Aorta (tissue), 5 donors: ENCODE measurements at places on chromosomes 11 and 22. TPM values are rescaled to one million over a fixed set of nuclear protein-coding genes. Genes with fewer than 3 reads are reported as not detected.

PGA3 gene
- not detected for total RNA-seq

ROM1 gene
- 9.0 TPM for total RNA-seq

DNA sequence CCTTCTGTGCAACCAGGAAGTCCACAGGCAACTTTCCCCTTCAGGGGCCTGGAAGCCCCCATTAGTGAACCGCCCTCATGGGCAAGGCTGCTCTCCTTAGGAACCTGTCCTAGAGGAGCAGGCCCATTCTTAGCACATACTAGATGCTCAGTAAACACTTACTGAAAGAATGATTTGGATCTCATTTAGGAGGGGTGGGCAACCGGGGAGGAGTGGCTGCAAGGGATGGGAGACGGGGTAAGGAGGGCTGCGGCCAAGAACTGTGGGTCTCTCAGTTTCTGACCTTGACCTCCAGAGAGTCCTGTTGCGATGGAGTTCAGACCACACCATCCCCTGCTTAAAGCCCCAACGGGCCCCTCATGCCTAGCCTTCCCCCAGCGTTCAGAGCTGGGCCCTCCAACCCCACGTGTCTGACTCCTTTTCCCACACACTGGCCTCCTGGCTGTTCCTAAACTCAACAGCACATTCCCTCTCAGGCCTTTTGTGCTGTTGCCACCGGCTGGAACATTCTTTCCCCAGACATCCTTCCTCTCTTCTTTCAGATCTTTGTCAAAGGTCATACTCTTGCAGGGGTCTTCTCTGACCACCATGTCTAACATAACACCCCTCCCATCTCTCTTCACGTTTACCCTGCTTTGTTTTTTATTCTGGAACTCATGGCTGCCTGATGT lies 20.7 kb upstream of the PICK1 start:
- DNase-seq = no peak

DNA sequence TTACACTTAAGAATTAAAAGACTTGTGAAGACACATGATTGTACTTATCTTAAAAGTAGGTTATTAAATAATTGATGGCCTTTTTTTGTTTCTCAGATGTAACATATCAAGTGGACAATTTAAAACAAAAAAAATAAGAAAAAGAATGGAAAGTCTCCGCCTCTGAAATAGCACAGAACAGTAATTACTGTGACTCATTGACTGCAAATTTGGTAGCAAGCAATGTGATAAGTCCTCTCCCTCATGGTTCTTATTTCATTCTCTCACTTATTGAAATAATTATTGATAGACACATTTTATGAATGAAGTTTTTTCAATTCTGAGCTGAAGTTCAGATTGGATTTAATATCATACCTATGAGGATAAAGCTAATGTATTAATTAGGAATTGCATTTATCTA lies 717.9 kb upstream of the LUZP2 start:
- DNase-seq = no peak

APOL1 gene
- 74.0 TPM for total RNA-seq

DNA sequence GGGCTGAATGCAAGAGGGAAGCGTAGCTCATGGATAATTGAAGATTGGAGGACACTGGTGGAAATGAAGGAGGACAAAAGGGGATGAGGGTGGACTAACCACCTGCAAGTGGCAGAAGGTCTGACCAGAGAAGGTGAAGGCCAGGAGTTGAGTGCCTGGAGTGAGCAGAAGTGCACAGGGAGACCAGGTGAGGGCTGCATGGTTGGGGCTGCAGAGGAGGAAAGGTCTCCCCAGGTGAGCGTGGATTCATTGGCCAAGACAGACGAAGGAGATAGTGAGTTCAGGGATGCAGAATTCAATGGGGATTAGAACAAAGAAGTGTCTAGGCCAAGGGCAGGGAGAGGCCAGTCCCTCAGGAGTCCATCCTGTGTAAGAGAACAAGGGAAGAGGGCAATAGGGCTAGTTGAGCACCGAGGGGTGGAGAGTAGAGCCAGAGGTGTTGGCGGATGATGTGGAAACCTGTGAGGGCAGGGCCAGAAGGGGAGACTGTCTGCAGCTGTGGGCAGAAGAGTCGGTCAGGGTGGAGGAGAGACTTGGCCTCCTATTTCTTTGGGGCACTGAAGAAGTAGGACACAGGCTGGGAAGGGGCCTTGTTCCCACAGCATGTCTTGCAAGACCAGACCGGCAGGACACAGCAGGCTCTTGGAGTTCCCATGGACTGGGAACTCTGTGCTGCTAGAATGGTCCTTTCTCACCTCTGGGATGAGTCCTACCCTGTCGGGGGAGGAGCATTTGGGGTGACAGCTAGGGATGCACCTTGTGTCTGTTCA lies 6.7 kb downstream of the TRIM29 start:
- peak; percentile 51 for DNase-seq

DNA sequence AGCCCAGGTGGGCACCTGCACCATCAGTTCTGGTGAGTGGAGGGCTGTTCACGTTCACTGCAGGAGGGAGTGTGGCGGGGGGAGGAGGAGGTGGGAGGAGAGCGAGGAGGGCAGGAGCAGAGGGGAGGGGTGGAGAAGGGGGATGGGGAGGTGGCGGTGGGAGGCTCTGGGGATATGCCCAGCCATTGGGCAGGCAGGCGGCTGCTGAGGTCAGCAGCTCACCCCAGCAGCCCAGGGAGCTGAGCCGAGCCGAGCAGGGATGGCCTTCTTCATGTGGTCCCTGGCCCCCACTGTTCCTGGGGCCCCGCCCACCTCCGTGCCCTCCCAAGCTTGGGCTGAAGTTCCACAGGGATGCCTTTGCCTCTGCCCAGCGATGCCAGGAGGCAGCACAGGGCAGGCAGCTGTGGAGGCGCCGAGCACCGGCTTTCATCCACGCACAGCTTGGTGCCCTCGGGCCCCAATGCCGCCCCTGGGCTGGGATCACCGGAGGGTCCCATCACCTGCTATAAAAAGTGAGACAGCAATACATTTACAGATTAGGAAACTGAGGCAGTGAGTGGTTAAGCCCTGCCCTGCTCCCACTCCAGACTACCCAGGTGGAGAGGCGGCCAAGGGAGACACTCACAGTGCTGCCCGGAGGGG lies 21.6 kb downstream of the RTN4R start:
- DNase-seq = no peak

MYEOV gene
- not detected for total RNA-seq

- no peak for DNase-seq
Measured at GRCh38 chr11:128857341-128857740, 9.8 kb downstream of the KCNJ1 start.

OR51I1 gene
- 0.42 TPM for total RNA-seq
